ENCODE measurements at places on chromosomes 12 and 14.

GRCh38 chr12:9032202-9032964, 43.0 kb downstream of the KLRG1 start:
- no peak for DNase-seq

DNA sequence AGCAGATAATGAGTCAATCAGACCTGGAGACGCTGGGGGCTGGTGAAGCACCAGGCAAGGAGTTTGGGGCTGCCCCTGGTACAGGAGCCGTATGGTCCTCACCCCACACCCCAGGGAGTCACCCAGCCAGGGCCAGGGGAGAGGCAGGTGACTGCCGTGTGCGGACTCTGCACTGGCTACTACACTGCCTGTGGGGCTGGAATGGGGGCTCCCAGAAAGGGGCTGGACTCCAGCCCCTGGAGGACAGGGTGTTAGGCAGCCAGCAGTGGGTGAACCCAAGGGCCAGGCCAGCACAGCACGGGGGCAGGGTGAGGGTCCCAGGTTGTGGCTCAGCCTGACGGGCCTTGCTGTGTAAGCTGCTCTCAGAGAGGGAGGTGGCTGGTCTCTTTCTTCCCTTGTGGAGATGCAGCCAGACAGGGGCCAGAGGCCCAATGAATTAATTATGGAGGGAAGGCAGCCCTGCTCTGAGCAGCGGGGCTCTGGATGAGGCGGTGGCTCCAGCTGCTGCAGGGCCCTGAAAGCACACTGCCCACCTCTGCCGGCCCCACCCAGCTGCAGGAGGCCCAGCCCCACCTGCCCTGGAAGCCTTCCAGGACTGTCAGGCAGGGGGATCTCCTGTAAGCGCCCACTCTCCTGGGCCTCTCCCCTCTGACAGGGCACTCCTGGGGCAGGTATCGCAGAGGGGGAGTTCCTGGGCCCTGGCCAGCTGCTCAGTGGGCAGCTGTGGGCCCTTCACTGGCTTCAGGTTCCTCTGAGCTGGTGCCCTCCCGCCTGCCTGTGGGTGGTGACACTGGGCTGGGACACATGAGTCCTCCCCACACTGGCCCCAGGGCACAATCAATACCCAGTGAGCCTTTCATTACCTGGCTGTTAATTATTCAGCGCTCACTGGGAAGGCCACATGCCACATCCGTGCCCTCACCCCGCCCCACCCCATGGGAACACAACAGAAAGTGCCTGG, 142.5 kb upstream of the C14orf180 start:
- no peak for DNase-seq

- peak; percentile 28 for DNase-seq
These were observed 44.0 kb upstream of the REP15 start for GRCh38 chr12:27652174-27652763.

GRCh38 chr14:60657456-60658210, 8.4 kb upstream of the SIX1 start:
- no peak for DNase-seq

DNA sequence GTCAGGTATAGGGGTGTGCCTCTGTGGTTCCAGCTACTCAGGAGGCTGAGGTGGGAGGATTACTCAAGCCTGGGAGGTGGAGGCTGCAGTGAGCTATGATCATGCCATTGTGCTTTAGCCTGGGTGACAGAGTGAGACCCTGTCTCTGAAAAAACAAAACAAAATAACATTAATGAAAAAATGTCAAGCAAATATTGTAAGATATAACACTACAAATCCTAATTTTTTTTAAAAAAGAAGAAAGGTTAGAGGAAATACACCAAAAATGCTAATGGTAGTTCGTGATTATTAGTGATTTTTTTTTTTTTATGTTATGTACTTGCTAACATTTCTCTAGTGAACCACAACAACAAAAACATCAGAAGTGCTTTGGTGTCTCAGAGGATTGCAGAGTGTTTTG, 47.7 kb downstream of the TSPAN9 start:
- DNase-seq: no peak

- DNase-seq: peak; percentile 15
These were observed 320.2 kb downstream of the GRIN2B start for GRCh38 chr12:13661005-13661887.

GRCh38 chr12:120650233-120650690, 9.8 kb downstream of the CABP1 start:
- no peak for DNase-seq

DNA sequence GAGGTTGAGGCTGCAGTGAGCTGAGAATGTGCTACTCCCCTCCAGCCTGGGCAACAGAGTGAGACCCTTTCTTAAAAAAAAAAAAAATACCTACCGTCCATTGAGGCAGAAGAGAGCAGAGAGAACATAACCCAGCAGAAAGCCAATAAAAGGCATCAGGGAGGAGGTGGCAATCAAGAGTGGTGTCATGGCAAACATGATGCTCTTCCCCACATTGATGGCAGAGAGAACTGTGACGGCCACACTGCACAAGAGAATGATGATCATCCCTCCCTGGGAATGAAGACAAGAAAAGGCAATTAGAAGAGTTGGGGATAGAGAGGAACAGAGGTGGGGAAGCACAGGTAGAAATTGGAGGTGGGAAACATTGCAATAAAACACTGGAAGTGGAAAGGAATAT, 12.1 kb downstream of the SRSF5 start:
- DNase-seq: no peak

GRCh38 chr12:58029260-58029659, 87.9 kb downstream of the ATP23 start:
- no peak for DNase-seq

DNA sequence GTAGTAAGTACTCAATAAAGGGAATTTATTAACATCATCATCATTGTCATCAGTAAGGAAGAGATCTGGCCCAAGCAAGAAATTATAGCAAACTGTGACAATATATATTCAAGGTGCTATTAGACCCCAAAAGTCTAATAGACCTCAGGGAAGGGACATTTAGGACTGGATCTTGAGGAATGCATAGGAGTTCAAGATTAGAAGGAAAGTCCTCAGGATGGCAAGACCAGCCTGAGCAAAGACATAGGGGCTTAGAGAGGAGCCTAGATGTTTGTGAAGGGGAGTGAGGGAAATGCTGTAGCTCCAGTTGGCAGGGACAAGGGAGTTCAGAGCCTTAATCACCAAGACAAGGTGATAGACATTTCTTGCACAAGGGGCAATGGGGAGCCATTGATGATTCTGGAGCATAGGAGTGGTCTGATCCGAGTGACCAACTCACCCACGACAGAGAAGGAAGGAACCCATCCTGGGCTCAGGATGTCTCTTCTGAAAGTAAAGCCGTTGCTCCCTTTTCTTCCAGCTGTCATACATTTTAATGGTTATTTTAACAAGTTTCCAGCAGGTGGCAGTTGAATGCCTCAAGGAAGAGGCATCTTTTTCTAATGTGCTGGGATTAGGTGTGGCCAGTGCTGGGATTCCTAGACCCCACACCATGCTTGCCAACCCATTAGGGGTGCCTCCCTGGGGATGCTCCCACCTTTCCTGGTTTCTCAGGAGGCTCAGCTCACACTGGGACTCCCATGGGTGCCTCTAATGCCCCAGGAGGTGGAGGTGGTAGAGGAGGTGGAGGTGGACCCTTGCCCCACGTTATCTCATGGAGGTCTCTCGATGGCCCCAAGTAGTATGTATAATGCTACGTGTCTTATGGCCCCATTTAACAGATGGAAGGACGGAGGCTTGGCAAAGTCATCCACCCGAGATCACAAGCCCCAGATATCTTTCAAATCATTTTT, 37.8 kb downstream of the PHETA1 start:
- DNase-seq: no peak

DNA sequence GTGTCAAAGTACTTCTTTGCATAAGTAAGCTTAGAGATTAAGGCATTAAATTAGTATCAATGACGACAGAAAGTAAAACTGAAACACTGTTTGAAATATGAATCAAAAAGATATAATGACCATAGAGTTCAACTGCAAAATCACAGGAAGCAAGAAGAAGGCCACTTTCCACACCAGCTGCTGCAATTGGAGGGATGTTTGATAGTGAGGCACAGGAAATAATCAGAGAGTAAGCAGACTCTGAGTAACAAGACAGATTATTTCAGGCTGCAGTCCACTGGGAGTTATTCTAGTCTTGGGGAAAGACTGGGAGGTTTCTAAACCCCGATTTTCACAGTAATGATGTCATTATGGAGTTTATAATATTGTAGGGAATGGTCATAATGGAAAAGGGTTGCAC, 12.9 kb downstream of the MDGA2 start:
- no peak for DNase-seq

- no peak for DNase-seq
These were observed 4.8 kb downstream of the TXNDC16 start for GRCh38 chr14:52547526-52547925.

GRCh38 chr14:99039331-99040041, 232.5 kb downstream of the BCL11B start:
- DNase-seq: no peak

DNA sequence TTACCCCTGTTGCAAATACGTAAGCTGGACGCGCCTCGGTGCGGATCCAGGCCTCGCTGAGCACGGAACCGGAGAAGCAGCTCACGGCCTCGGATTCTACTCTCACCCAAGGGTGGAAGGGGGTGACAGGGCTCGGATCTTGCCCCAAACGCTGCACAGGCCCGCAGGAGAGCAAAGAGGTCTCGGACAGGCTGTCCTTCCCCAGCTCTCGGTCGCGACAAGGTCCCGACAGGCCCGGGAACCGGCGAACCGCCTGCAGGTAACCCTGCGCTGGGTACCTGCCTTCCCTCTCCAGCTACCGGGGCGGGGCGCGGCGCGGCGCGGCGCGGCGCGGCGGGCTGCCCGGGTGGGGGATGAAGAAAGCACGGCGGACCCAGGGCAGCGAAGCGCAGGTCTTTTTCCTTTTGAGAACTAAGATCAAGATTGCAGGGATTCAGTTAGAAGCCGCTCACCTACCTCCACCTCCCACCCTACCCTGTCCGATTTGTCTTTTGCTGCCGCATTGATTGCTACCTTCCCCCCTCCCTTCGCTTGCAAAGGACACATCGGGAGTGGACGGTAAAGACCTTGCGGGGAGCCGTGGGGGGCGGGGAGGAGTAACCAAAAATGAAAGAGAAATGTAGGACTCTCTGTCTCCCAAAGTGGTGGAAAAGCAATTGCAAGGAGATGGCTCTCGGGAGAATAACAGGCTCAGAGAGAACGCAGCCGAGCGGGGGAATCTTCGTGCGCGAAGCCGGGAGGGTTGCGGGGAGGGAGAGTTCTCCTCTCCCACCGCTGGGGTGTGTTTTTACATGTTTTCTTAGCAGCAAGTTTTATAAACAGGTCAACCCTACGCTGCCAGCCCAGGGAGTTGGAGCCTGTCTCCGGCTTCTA, 8.4 kb upstream of the TBX3 start:
- DNase-seq: no peak

GRCh38 chr12:93497456-93497855, 30.1 kb downstream of the MRPL42 start:
- no peak for DNase-seq

- no peak for DNase-seq
These were observed 4.3 kb downstream of the STRAP start for GRCh38 chr12:15886372-15887042.

DNA sequence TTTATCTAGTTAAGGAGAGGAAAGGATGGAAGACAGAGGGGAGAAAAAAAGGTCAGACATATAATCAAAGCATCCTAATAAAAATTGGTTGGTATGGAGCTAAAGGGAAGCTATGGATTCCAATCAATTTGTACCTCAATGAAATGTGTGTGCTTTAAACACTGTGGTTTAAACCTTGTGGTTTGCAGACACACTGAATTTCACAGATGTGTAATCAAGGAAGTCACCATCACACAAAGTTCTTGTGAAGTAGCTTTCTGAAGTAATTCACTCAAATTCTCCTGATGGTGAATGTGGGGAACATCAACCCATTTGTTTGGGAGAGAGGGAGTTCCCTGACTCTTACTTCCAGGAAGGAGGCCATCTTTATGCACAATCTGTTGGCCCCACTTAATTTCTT, 243.3 kb upstream of the KRR1 start:
- no peak for DNase-seq

GRCh38 chr12:132417741-132418140, 72.2 kb upstream of the FBRSL1 start:
- DNase-seq: no peak

DNA sequence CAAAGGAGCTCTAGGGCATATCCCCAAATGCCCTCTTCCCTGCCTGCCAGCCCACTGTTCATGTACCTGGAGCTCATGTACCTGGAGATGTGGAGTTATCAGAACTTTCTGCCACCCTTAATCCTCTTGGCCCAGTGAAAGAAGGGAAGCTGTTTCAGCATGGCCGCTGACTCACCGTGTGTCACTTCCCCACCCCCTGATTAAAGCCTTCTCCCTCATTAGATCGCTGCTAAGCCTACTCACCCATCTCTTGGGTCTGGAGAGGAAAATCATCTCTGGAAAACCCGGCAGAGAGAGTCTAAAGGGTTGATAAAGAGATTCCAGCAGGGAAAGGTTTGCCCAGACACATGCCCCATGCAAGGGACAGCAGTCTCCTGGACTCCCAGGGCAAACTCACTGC, 4.5 kb upstream of the LTBP2 start:
- no peak for DNase-seq

DNA sequence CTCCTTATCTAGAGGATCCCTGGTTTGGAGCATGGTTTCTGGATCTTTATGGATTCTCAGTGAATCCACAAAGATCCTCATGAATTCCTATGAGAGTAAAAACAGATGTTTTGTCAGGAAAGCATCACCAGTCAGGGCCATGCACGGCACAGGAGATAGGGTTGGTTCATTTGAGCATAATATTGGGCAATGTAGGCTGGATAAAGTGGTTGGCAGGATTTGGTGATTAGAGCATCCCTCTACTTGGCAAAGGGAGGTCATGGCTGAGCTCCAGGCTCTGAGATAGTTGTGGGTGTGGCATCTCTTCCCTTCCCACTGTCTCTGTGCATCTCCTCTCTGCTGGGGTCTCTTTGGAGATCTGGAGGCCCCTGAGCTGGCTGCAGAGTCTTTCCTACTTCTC, 149.8 kb downstream of the DACT1 start:
- DNase-seq: no peak

- no peak for DNase-seq
These were observed 42.3 kb downstream of the BRAP start for GRCh38 chr12:111643427-111643826.

DNA sequence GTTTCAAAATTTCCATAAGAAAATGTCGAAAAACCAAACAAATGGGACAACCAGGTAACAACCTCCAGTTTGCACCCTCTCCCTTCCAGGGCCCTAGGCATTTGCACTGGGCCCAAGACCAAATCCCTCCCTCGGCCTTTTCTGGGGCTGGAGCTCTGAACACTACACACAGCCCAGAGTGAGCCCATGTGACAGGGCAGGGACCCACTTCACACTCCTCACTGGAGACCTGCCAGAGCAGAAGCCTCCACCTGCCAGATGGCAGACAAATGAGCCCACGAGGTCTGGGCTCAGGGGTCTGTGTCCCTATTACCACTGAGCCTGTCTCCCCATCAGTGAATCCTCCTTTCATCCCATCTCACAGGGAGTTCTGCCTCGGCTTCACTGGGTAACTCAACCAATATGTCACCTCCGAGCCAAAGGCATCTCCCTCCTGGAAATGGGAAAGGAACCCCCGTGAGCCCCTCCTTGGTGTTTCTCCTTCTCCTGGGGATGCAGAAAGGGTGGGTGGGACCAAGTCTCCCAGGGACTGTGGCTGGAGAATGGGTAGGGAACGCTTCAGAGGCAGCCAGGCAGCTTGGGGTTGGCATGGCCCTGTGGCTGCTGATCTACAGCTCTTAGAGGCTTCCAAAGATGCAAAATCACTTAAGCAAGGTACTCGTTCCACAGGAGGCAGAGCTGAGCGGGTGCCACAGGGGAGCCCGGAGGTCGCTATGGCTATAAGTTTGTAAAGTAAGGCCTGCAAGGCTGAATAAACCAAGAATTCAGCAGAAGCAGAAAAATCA, 10.6 kb downstream of the VWF start:
- no peak for DNase-seq

- no peak for DNase-seq
These were observed at the start of gene MMP19 for GRCh38 chr12:55842681-55843429. MMP19 (minus strand) TSS chr12:55842936; CDS start chr12:55842830, 106 bp downstream.
